ENCODE measurements at places on chromosomes 3 and 15.

DNA sequence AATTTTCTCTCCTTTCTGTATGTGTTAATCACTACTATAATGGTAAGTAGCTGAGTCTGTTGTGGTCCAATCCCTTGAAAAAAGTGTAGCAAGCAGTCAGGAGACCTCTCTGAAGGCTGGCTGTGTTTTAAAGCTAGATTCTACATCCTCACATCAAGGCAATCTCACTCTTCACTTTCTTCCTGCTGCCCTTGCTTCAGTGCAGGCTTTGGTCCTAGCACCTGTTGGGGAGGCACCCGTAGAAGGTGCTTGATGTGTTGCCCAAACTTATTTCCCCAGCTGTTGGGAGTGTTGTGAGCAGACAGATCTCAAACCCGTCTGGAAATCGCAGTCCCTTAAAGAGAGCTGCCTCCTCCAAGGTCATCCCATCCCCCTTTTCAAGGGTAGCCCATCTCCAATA is 8.6 kb downstream of the FRMD4B start:
- no peak for DNase-seq

DNA sequence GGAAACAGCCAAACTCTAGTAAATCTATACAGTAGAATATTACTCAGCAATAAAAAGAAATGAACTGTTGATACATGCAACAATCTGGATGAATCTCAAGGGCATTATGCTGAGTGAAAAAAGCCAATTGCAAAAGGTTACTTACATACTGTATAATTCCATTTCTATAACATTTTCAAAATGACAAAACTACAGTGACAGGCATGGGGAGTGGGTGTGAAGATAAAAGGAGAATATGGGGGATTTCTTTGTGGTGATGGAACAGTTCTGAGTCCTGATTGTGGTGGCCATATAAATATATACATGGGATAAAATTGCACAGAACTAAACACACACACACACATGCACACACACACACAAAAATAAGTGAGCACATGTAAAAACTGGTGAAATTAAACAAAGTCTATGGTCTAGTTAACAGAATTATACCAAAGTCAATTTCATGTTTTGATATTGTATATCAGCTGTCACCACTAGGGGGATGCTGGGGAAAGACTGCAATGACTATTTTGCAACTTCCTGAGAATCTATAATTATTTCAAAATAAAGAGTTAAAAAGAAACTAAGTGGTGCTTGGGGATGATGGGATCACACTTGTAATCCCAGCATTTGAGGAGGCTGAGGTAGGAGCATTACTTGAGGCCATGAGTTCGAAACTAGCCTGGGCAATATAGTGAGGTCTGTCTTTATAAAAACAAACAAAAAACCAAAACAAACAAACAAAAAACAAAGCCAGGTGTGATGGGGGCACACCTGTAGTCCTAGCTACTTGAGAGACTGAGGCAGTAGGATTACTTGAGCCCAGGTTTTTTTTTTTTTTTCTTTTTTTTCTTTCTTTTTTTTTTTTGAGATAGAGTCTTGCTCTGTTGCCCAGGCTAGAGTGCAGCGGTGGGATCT is 66.0 kb downstream of the SPTSSB start:
- peak; percentile 17 for DNase-seq

DNA sequence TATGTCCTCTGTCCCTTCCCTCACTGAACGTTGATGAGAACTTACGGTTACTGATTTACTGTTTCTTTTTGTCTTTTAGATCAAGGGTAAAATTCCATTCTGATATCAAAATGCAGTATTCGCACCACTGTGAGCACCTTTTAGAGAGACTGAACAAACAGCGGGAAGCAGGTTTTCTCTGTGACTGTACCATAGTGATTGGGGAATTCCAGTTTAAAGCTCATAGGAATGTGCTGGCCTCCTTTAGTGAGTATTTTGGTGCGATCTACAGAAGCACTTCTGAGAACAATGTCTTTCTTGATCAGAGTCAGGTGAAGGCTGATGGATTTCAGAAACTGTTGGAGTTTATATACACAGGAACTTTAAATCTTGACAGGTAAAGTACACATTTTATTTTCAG is 990 bp downstream of the MYNN start:
- DNase-seq = no peak

- DNase-seq = no peak
Observed at GRCh38 chr3:176120507-176120906, 1076.8 kb downstream of the TBL1XR1 start.

DNA sequence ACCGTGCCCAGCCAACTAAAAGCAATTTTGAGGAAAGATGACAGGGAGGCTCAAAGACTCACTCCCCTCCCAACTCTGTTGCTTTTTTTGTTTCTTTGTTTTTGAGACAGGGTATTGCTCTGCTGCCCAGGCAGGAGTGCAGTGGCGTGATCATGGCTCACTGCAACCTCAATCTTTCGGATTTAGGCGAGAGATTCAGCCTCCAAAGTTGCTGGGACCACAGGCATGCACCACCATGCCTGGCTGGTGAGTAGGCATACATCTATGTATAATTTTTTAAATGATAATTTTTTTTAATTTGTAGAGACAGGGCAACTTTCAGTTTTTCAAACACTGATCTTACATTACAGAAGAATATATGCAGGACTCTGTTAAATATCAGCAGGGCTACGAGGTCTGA is 15.8 kb upstream of the THUMPD3 start:
- DNase-seq = no peak

DNA sequence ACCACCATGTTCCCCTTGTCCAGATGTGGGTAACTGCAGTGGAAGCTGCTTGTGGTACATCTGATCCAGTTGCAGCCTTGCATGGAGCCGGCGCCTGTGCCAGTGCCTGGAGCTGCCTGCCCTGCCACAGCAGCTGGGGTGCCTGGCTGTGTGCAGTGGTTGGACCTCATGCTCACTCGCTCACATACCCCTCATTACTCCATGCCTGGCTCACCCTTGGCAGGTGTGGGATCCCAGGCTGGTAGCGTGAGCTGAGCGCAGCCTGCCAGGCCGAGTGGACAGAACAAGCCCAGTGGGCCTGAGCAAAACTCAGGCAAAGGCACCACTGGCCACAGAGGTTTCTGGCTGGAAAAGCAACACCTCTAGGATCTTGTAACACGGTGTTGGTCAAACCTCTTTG is 35.7 kb downstream of the ROPN1B start:
- no peak for DNase-seq

DNA sequence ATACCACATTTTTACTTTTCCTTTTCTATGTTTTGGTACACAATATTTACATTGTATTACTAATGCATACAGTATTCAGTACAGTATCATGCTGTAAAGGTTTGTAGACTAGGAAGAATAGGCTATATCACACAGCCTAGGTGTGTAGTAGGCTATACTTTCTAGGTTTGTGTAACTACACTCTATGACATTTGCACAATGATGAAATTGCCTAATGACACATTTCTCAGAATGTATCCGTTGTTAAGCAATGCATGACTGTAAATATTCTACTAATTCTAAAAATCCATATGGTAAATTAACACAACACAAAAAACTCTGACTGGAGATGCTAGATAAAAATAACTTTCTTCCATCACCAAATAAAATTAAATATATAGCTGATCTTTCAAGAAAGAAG is 16.2 kb downstream of the NEDD4 start:
- DNase-seq = no peak

GRCh38 chr3:152113413-152113812 is 155.3 kb upstream of the MBNL1 start:
- no peak for DNase-seq

GRCh38 chr3:32961189-32961715 is 9.8 kb downstream of the CCR4 start:
- no peak for DNase-seq

GRCh38 chr3:59895972-59896371 is 846.1 kb upstream of the CFAP20DC start:
- no peak for DNase-seq

DNA sequence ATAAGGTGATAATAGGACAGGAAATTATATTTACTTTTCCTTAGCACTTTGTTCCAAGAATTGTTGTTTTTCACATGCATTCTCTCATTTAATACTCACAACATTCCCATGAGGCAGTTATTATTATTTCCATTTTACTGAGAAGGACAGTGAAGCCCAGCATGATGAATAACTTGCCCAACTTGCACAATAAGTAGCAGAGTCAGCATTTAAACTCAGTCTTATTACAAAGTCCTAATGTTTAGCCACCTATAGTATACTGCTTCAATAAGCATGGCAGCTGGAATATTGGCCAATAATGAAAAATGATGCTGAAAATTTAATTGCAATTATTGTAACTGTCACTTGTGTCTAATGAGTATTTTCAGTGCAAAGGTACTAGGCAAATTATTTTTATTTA is 45.7 kb downstream of the SYNPR start:
- no peak for DNase-seq

- DNase-seq = no peak
Observed at GRCh38 chr3:151537726-151538125, 76.9 kb upstream of the IGSF10 start.

- DNase-seq = no peak
Observed at GRCh38 chr3:191972714-191973398, 511.9 kb downstream of the PYDC2 start.

DNA sequence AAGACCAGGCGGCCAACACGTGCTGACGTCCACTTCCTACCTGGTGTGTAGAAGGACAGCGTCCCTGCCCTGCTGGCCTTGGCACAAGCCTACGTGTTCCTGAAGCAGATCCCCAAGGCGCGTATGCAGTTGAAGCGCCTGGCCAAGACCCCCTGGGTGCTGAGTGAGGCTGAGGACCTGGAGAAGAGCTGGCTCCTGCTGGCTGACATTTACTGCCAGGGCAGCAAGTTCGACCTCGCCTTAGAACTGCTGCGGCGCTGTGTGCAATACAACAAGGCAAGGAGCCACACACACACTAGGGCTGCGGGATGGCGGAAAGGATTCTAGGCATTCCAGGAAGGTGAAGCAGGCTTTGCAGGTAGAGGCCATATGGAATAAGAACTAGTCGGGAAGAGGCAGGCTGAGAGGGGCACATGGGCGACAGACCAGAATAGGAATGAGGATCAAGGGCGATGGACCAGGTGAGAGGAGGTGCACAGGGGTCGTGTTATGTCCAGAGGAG is 15.9 kb downstream of the CSRNP1 start:
- DNase-seq = no peak

DNA sequence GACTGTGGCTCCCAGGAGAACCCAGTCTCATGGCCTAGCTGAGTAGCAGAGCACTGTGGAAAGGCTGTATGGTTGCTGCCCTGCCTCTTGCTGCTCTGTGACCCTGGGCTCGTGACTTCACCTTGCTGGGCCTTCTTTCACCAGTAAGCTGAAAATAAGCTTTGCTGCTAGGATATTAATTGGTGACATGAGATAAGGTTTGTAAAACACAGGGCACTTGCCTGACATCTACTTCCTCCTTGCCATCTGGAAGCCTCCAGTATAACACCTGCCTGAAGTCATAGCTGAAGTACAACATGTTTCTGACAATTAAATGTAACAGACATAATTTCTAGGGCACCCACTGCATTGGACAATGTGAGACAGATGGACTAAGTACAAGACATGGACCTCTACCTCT is 53.6 kb downstream of the CLEC3B start:
- DNase-seq = no peak

GRCh38 chr3:13507570-13508339 is 27.6 kb downstream of the HDAC11 start:
- no peak for DNase-seq

DNA sequence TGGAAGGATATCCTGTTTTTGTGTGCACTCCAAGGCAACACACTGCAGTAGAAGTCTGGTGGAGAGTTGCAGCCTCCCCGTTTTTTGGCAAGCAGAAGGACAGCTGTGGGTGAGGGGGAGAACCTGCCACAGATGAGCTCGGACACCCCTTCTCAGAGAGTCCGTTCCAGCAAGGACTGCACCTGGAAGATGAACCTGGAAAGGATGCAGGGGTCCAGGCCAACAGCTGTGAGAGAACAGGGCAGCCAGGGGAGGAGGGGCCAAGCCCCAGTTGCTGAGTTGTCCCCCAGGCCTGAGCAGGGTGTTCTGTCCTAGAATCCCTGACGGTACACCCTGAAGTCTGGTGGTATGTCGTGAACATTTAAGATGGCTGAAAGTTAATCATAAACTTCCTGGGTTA is 30.2 kb downstream of the ZXDC start:
- DNase-seq = no peak

GRCh38 chr3:147130461-147130860 is 275.9 kb downstream of the ZIC4 start:
- no peak for DNase-seq

DNA sequence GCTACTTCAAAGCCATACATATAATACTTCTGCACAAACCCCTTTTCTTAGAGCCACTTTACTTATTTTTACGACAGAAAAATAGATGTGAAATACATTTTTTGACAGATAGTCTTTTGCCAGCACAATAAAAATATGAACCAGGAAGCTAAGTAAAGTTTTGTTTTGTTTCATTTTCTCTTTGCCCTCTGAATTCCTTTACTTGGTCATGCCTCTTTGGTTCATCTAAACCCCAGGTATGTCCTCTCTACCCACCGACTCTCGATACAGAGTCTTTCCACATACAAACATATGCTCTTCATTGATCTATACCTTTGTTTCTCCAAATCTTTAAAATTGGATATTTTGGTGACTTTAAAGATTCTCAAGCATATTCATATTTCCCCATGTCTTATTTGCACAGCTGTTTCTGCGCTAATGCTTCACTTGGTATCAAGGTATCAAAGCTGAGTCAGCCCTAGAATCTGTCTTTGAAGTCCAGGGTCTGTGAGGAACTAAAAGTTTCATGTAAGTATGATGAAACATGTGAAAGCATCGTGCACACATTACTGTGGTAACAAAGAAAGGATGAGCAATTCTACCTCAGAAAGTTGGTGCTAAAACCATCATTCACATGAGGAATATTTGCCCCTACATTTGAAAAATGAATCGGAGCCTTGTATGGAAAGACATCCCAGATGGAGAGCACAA is 845.4 kb downstream of the NAALADL2 start:
- DNase-seq = no peak

DNA sequence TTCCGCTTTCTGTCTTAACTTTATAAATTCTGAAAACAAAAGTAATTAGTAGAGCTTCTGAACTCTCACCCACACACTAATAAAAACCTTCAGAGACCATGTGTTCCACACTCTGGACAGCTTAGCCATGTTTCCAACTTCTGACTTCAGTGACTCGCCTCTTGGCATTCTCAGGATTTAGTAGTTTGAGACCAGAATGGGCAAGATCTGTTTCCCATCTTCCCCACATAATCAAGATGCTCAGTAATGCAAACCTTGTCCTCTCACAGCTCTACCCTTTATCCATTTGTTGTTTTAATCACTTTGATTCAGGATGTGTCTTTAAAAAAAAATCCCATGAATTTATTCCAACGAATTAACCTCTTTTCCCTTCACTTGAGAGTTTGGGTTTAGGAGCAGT is 166.6 kb upstream of the SLC24A5 start:
- no peak for DNase-seq

DNA sequence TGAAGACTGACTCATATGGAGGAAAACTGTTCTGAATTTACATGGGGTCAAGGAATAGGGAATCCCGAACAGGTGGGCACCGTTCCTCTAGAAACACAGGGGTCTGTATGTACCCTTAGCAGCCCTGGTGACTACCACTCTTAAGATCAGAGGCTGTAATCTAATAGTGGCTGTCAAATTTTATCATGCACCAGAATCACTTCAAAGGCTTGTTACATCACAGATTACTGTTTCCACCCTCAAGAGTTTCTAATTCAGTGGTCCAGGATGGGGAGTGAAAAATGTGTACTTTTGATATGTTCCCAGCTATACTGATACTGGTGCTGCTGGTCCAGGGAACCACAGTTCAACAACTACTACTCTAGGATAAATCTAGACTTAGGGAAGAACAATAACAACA is 27.9 kb downstream of the DYNC1LI1 start:
- no peak for DNase-seq
